Cortex of kidney (tissue), 1 donor: ENCODE measurements at places on chromosomes 7 and 10.

GRCh38 chr10:127945341-127945758 is 38.4 kb downstream of the PTPRE start:
- no peak for DNase-seq

DNA sequence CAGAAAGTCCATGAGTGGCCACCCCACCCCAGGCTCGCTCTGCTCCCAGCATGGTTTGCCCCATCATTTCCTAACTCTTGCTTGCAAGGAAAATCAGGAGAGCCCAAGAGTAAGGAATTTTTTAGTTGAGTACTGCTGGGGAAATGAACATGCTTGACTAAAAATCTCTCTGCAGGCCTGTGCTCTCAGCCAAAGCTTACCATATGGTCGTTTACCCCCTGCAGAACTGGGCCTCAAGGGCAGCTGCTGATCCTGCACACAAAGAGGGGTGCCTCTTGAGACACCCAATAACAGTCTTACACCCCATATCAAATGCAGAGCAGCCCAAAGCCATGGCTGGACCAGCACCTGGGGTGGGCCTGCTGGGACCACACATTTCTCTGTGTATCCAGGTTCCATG is 183.2 kb downstream of the CXCL12 start:
- DNase-seq, result no peak

- no peak for DNase-seq
Measured at GRCh38 chr7:54995610-54996363, 23.0 kb upstream of the EGFR start.

- no peak for DNase-seq
Measured at GRCh38 chr10:62911210-62911963, 95.2 kb upstream of the EGR2 start.

GRCh38 chr10:55146032-55146431 is 345.0 kb upstream of the PCDH15 start:
- no peak for DNase-seq

- no peak for DNase-seq
Measured at GRCh38 chr7:44381494-44382220, 56.3 kb upstream of the CAMK2B start.

DNA sequence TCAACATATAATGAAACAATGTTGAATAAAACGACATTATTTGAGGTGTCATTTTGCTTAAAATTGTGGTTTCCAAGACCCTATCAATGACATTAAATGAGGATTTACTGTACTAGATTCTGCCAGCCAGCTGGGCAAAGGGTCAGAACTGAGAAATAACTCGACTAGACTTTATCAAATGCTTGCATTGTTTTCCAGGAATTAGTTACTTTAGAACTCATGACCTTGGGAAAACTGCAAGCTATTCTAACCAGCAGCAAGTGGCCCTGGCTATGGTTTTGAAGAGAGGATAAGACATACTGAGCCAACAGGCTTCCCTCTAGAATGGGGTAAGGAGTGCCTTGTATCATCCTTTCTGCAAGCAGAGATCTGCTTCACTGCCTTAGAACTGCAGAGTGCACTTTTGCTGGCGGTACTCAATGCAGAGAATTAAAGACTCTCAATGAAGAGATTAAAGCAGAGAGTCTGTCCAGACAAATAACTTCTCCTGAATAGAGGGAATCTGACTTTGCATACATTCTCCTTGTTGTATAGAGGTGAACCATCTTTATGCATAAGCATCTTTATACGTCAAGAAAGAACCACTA is 281.5 kb downstream of the ARL4A start:
- no peak for DNase-seq

- DNase-seq, result no peak
Measured at GRCh38 chr10:124239134-124239533, 145.7 kb upstream of the CHST15 start.

- no peak for DNase-seq
Measured at GRCh38 chr10:12806228-12807095, 195.1 kb downstream of the CCDC3 start.

- DNase-seq, result no peak
Measured at GRCh38 chr10:117350909-117351308, 24.3 kb downstream of the PDZD8 start.

DNA sequence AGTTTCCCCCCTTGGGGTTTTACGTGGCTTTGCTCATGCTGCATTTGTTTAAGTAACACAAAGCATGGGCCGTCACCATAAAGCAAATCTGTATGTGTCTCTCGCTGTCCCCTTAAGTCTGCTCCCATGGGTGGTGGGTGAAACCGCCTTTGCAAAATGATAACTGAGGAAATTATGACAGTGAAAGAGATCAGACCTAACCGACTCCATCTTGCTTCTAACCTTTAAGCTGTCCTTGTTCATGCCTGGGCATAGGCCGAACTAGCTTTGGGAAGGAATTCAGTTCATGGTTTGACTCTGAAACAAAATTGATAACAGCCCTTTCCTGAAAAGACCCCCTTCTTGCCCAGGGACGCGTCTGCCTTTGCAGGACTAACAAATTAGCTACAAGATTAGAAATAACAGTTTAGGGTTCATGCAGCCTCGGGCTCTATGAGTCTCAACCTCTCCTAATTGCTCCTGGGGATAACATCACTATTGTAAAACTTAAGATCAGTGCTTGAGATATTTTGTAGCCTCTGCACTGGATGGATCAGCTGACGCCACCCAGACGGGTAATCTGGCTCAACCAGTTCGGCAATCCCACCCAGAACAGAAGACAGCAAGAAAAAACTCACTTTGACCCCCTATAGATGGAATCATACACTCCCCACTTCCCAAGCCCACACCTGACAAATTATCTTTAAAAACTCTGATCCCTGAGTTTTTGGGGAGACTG is 623.7 kb downstream of the TYW1 start:
- DNase-seq, result no peak

GRCh38 chr7:24494832-24495231 is 78.4 kb upstream of the PALS2 start:
- DNase-seq, result no peak

DNA sequence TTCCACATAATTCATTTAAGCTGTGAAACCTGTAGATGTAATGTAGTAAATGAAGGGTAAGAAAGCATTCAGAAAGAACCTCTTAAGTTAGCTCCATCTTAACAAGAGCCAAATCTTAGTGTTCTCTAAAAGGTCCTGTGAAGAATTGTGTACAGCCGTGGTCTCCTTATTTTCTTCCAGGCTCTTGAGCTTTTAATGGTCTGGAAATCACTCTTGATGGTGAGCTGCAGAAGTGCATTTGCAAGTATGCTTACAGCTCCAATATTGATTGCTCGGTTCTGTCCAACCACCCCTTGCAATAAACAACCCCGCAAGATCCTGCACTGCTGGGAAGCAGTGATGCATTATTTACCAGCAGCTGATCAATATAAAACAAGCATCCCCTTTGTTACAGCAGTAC is 690.8 kb upstream of the FZD8 start:
- no peak for DNase-seq

DNA sequence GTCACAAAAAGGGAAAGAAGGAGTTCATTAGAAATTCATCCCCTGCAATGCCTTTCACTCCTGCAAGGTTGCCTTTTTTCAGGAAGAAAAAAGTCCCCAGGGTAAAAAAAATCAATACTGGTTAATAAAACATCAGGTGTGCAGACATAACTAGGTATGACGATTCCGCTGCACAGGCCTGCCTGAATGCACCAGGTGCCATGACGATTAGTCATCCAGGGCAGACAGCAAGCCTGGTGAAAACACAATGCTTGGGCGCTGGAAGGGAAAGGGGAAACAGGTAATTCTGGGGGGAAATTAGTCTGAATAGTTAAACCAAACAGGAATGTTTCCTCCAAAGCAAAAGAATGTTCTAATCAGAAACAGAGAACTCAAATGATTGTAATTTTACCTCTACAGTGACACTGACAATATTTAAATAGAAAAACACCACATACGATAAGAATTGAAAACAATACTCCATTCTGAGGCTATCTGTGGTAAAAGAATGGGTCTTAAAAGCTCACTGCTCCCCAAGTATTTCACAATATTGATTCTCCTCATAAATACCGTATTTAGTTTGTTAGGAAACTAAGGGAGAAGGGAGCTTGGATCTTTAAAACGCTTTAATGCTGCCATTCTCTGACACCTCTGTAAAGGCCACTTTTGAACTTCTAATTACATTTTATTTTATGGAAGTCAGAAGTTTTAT is 45.2 kb downstream of the VPS41 start:
- DNase-seq, result no peak

DNA sequence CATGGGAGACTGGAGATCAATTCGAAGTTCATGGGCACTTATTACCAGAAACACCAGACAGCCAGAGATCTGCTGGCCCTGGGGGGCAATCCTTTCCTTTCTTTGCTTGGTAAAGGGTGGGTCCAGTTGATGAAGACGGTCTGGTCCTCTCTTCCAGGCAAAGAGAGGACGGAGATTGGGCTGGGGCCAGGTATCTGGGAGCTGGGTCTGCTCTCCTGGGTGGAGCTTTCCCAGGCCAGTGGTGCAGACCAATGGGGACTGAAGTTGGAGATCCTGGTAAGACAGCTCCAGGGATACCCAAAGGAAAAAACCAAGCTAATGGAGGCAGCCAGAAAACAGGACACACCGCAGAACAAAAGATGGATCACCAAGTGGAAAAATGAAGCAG is 18.3 kb downstream of the NOD1 start:
- no peak for DNase-seq

DNA sequence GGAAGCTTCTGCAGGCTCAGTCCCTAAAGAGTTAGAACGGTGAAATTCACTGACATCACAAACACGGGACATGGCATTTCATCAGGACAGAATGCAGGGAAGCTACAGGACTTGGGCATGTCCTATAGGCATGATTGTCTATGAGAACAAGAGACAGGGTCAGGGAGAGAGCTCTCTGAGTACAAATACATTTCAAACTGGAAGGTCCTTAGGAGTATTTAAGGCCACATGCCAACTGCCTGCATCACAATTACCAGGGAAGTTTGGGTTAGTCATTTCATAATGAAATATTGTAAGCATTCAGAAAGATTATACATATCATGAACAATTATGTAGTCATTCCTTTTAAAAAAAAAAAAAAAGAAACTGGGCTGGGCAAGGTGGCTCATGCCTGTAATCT is 71.3 kb downstream of the CREB3L2 start:
- no peak for DNase-seq

DNA sequence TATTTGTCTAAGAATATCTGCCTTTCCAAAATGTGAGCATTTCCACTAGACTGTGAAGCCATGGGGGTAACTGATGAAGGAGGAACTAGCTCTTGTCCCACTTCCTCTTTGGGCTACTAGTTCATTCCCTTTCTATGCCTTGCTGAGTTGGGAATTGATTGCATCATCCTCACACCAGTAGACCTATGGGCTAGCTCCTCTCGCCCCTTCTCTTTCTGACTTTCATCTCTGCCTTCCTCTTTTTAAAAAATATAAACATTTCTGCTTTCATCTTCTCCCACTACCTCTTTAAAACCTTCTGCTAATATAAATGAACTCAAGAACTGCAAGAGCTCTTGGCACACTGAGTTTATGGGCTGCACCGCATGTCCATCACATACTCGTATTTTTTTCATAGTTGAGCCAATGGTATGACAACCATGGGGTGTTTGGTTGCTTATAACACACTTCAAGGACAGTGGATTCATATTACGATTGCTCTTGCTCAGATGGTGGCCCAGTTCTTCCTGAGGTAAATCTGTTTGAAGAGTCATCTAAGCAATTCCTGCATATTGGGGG is 182.0 kb downstream of the REEP3 start:
- no peak for DNase-seq

- no peak for DNase-seq
Measured at GRCh38 chr10:97132273-97132672, 53.5 kb downstream of the SLIT1 start.

GRCh38 chr10:47164800-47165128 is 135.2 kb upstream of the GDF10 start:
- no peak for DNase-seq

GRCh38 chr7:77442636-77443035 is 26.5 kb upstream of the GSAP start:
- no peak for DNase-seq
